ENCODE measurements at places on chromosomes 5 and 9. TPM values are rescaled to one million over a fixed set of nuclear protein-coding genes. Genes with fewer than 3 reads are reported as not detected.

GPR150 gene
- total RNA-seq: 0.12 TPM

- DNase-seq: no peak
Measured at GRCh38 chr9:115379719-115380118, 261.8 kb upstream of the TNC start.

- DNase-seq: no peak
Measured at GRCh38 chr5:78706381-78706780, 57.8 kb upstream of the LHFPL2 start.

GRCh38 chr5:134784241-134784920, 25.8 kb downstream of the DDX46 start:
- DNase-seq: no peak
